Neuronal stem cell (in vitro differentiated cells): ENCODE measurements at places on chromosomes 16 and 17.
A peak's percentile ranks its signal among the peaks of the same experiment; 100 is the strongest.

GRCh38 chr17:75854881-75855309 lies 240 bp downstream of the WBP2 start:
- DNase-seq: no peak

GRCh38 chr17:34081269-34081668 lies 173.8 kb upstream of the CCL2 start:
- no peak for DNase-seq

GRCh38 chr17:33375103-33375502 lies 82.0 kb upstream of the ASIC2 start:
- DNase-seq: no peak

DNA sequence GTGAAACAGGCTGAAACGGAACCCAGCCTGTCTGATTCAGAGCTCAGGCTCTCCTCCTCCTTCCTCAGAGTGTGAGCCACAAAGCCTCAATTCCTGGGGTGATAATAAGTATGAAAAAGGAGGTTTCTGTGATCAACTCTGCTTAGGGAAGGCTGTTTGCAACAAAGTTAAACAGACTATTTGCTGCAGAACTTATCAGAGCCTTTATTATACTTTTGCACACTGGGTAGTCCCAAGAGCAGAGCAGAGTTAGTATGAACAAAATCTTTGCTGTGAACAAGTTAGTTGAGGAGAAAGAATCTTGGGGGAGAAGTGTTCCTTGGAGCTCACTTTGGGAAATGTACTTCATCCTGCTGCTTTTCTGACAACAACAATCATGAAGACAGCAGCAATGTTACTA lies 67.4 kb downstream of the MRM1 start:
- no peak for DNase-seq

DNA sequence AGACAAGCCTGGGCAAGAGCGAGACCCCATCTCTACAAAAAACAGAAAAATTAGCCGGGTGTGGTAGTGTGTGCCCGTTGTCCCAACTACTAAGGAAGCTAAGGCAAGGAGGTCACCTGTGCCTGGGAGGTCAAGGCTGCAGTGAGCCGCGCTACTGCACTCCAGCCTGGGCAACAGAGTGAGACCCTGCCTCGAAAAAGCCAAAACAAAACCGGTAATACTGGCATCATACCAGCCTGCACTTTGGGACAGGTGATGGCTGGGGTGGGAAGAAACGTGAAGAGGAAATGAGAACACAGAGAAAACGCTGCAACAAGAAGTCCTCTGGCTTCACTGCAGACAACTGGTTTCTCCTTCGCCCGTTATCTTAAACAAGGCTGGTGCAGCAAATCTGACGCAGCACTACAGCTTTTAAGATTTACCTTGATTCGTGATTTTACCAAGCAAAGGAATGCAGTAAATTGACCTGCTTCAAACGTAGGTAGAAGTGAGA lies 725 bp upstream of the CASC3 start:
- no peak for DNase-seq

DNA sequence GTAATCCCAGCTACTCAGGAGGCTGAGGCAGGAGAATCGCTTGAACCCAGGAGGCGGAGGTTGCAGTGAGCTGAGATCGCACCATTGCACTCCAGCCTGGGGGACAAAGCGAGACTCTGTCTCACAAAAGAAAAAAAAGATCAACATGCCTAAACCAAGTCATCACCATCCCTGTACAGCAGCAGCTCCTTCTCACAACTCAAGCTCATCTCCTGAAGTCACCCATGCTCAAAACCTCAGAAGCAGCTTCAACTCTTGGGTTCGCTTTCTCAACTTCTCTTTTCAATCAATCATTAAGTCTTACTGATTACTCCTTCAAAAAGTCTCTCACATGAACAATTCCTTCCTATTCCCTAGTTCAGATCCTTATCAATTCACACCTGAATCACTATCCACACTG lies 31.3 kb downstream of the PHLPP2 start:
- DNase-seq: no peak

DNA sequence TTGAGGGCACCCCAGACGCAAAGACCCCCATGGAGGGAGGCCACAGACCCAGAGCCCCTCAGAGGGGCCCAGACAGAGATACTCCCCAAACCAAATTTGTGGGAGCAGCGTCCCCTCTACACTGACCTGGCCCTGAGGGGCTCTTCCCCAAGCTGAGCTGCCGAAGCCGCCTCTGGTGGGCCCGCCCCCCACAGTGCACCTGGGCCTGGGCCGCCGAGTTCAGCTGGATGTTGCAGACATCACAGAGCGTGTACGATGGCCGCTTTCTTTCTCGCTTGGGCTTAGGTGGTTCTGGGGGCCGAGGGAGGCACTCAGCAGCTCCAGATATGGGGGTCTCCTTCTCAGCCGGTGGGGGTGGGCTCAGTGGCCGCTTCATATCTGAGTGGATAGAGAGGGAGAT lies 12.3 kb upstream of the C17orf113 start:
- DNase-seq: no peak

GRCh38 chr16:1815461-1815860 lies 11.2 kb downstream of the HAGH start:
- DNase-seq: no peak

- no peak for DNase-seq
These were observed 157.5 kb upstream of the SOX9 start for GRCh38 chr17:71963351-71963750.

DNA sequence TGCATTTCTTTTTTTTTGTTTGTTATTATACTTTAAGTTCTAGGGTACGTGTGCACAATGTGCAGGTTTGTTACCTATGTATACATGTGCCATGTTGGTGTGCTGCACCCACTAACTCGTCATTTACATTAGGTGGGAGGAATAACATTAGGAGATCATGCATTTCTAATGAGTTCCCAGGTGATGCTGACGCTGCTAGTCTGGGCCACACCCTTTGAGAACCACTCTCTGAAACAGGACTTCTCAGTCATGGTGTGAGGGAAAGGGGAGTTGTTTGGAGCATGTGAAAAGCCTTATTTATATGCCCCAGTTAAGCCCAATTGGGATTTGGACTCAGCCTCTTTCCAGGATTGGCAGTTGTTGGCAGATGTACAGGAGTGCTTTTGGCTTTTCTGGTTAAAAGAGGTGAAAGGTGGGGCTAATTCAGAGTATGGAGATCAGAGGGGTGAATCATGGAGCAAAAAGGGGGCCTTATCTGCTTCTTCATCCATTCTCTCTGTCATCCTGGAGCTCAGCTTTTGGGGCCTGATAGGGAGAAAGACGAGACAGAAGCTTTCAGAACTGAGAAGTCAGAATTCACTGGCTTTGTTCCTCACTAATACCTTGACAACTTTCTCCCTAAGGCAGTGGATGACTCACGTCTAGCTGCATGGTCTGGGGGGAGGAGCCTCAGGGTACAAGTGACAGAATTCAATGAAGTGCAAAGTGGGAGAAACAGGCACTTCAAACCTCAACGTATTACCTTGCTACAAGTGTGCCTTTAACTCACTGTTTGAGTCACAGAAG lies 180.0 kb upstream of the CACNG3 start:
- no peak for DNase-seq

- DNase-seq: no peak
These were observed 340.3 kb upstream of the TNRC6C start for GRCh38 chr17:77618173-77618572.

GRCh38 chr16:35910409-35910808 lies 2451.0 kb downstream of the TP53TG3F start:
- no peak for DNase-seq

DNA sequence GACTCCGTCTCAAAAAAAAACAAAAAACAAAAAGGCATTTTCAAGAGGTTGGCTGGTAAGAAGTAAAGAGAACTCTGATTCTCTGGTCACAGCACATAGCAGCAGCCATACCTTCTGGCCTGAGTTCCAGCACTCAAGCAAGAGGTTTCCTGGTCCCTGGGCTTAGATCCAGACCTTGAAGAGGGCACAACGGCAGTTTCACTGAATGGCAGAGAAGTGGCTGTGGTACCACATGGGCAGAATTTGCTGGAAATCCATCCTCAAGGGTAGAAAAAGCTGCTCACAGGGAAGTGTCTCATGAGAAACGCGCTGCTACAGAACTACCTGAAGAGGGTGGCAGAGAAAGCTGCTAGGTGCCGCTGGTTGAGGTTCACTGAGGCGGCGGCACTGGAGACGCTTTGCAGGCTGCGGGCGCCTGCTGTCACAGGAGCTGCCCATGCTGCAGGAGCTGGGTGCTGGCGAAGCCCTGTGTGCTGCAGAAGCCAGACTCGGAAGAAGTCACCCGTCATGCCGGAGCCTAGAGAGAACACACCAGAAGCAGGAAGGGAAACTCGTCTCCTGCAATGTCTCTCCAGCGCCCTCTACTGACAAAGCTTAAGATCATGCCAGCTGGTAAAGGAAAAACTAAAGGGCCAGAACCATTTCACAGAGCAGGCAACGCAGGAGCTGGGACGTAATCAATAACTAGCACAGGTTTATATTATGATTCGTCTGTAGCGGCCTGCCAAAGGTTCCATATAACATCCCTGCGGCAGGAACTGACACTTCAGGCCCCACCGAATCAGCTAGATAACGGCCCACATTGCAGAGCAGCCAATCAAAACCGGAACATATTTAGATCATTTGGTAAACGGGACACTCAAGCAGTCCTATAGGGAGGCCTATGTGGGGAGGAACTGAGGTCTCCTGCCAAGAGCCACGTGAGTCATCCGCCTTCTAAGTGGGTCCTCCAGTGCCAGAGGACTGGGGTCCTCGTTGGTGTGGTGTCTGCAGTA lies 5.4 kb upstream of the ZNF213 start:
- peak; percentile 76 for DNase-seq

GRCh38 chr16:82082543-82083244 lies 47.6 kb downstream of the HSD17B2 start:
- no peak for DNase-seq

DNA sequence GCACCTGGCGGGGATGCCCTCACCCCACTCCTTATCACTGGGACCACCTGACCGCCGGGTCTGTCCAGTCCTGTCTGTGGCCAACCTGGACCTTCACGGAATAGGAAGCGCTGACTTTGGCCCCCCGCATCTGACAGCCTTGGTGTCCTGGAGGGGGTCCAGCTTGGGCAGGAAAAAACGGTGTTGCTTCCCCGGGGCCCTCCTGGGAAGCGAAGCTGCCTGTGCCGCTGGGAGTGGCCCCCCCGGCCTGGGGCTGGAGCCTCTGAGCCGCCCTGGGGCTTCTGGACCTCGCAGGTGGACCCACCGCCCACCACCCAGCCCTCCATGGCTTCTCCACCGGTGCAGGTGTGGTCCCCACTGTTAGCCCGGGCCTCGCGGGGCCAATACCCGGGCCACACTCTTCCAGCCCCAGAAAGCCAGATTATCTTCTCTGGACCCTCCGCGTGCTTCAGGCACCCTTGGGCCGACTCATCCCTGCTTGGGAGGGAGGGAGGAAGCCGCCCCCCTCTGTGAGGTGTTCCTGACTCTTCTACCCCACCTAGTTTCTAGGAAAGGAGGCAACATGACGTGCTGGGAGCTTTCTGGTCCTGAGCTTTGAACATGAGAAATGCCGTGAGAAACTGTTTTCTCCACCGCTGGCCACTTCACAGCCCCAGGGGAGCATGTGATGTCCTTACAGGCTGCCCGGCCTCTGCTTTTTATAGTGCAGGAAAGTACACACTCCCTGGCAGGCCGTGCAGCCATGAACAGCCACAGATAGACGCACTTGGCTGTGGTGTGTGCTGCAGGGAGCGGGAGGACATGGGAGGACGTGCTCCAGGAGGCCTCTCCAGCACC lies 1.1 kb downstream of the C1QTNF1 start:
- DNase-seq: no peak

- no peak for DNase-seq
These were observed 155.8 kb upstream of the SDK2 start for GRCh38 chr17:73799781-73800627.

DNA sequence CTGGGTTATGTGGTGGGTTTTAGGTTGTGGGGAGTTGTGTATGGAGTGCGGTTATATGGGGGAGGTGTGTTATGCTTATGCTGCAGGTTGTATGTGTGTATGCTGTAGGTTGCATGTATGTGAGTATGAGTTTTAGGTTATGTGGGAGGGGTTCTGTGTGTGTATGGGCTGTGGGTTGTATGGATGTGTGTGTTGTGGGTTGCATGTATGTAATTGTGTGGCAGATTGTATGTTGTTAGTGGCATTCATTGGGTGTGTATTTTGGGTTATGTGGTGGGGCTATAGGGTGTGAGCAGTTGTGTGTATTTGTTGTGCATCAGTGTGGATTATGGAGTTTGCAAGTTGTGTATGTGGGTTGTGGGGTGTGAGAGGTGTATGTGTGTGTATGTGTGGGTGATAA lies 277.4 kb downstream of the NPIPA8 start:
- DNase-seq: no peak

GRCh38 chr17:79485991-79486390 lies 124.9 kb downstream of the RBFOX3 start:
- DNase-seq: no peak

DNA sequence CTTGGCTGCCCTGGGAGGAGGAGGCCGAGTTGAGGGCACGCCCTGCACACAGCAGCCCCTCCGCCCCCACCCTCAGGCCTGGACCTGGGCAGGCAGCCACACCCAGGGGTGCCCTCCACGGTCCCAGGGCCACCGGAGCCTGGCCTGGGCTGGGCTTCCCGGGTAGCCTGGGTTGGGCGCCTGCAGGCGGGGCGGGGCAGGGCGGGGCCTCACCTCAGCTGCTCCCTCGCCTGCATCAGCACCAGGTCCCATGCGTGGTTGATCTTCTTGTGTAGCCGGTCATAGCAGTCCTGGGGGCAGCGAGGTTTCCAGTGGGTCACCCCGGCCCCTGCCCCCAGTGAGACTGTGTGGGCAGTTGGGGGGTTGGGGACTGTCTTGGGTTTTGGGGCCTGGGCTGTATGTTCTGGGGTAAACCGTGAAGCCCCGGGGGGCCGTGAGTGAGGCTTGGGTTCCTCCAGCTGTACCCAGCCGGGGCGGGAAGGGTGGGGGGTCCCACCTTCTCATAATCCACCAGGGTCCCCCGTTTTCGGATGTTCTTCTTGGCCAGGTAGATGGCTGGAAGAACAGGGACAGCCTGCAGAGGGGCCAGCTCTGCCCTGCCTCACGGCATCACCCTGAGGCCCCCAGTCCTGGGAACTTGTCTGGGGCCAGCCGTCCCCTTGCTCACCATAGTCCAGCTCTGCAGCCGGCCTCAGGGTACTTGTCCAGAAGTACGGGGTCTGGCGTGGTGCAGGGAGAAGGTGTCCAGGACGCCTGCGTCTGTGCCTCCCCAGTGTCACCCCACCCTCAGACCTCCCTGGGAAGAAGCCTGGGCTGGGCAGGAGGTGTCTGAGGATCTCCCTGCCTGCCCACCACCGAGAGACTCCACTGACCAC lies 2.0 kb downstream of the RGS11 start:
- no peak for DNase-seq

- DNase-seq: no peak
These were observed 8.7 kb upstream of the ADAMTS18 start for GRCh38 chr16:77443357-77444146.

- no peak for DNase-seq
These were observed 206.7 kb downstream of the RPTOR start for GRCh38 chr17:80751070-80751945.

GRCh38 chr16:67146523-67147357 lies 4.1 kb downstream of the B3GNT9 start:
- DNase-seq: no peak
